ENCODE measurements at places on chromosomes 2 and 18. TPM values are rescaled to one million over a fixed set of nuclear protein-coding genes. Genes with fewer than 3 reads are reported as not detected.
A peak's percentile ranks its signal among the peaks of the same experiment; 100 is the strongest.

DNA sequence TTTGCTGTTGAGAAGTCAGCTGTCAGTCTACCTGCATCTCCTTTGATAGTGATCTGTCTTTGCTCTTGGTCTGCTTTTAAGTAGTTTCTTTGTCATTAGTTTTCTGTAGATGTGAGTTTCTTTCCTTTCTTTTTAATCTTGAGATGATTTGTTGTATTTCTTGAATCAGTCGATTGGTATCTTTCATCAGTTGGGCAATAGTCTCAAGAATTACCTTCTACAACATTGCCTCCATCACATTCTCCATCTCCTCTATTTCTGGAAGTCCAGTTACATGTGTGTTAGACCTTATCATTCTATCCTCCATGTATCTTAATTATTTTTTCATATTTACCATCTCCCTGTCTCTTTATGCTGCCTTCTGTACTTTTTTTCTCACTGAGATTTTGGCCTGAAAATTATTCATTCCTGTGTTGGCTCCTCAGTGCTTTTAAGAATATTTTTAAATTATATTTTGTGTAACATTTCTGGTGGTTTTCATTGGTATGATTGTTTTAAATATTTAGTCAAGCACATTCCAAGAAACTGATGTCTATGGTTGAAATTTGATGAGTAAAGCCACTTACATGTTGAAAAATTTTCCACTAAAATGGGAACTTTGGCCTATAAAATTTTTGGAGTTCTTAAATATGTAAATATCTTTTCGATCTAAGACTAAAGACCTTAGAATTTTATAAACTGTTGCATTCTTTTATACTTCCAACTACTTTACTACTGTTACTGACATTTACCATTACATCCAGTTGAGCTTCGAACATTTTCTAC, 239.5 kb upstream of the MGAT5 start:
- no peak for DNase-seq

DNA sequence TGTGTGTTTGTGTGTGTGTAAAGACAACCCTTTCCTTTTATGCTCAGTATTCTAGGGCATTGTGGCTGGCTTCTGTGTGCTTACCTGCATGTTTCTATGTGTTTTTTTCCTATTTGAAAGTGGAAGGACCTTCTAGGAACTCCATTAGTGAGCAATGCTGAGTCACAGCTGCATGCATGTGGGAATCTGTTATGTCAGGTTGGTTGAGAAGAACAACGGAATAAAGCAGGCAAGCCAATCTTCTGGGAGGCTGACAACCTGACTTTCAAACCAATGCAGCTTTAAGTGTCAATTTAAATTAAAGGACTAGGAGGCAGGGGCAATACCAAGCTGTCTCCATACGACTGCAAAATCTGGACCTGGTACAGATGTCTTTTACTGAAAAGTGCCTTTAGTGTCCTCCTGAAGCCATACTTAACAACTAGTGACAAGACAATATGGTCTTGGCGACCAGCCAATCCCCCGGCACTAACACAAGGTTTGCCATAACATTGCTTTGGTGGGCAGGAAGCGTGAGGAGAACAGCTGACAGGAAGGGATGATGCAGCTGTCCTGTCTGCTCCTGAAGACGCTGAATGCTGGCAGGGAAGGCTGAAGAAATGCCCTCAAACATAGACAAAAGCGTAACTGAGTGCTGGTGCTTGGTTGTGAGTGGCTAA, 514.7 kb upstream of the CDH7 start:
- DNase-seq: peak; percentile 25

DNA sequence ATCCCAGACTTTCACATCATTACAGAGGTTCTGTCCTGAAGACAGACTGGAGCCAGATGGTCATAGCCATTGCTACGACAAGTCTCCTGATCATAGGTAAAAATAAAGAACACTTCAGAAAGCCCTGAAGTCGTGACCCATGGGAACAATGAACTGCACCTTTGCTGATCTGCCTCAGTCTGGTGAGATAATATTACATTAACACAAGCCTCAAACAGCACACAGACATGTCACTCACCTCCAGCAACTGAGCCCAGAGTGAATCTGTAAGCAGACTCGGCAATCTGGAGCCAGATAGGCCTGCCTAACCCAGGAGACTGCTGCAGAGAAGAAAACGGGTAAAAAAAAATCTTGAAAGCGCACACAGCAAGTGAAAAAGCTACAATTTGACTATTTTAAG, 79.2 kb downstream of the SLC25A12 start:
- DNase-seq: no peak

DNA sequence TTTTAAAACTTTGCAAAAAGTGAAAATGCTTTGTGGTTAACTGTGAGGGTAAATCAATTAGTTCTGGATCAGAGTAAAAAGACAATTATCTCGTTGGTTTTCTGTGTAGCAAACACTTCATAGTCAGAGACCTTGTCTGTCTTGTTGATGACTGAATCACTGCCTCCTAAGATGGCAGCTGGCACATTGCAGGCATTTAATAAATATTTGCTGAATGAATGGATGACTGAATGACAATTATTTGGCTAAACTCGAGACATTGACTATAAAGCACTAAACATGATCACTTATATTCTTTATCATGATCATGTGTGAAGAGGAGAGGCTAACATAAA, 96.2 kb downstream of the MAIP1 start:
- DNase-seq: no peak

TACR1 gene
- polyA plus RNA-seq: 1.7 TPM

GYPC gene
- polyA plus RNA-seq: 61.7 TPM
